Renal pelvis (tissue), 12 donors: ENCODE measurements at places on chromosomes 2 and 18.

- DNase-seq = no peak
These were observed 315.8 kb upstream of the NRP2 start for GRCh38 chr2:205366336-205367060.

DNA sequence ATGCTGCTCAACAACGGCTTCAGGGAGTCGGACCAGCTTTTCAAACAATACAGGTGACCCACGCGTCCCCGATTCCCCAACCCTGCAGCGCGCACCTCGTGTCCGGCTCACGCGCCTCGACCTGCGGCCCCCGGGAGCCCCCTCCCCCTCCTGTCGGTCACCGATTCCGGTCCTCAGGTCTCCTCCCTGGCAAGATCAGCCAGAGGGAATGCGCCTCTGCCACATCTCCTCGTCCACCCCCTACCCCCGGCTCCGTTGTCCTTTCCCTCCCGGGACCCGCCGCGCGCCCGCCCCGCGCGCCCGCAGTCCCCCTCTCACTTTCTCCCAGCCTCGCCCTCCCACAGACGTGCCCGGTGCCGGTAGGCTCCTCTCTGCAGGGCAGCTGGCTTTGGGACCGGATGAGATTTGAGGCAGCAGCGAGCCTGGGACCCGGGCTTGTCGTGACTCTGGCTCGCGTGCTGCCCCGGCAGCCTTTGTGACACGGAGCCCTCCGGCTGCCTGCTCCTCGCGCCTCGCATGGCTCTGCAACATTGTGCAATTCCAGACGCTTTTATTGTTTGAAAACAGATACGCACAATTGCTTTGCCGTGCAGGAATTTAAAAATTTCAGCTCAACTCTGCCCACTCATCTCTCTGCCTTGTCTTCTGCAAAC is 558 bp downstream of the TTC39C start:
- DNase-seq = peak; percentile 34

GRCh38 chr2:219650426-219651248 is 23.2 kb downstream of the SLC4A3 start:
- DNase-seq = no peak

- DNase-seq = no peak
These were observed 111.7 kb upstream of the KLHL14 start for GRCh38 chr18:32884543-32884942.

- DNase-seq = no peak
These were observed 113.4 kb downstream of the RTP5 start for GRCh38 chr2:241982706-241983570.

DNA sequence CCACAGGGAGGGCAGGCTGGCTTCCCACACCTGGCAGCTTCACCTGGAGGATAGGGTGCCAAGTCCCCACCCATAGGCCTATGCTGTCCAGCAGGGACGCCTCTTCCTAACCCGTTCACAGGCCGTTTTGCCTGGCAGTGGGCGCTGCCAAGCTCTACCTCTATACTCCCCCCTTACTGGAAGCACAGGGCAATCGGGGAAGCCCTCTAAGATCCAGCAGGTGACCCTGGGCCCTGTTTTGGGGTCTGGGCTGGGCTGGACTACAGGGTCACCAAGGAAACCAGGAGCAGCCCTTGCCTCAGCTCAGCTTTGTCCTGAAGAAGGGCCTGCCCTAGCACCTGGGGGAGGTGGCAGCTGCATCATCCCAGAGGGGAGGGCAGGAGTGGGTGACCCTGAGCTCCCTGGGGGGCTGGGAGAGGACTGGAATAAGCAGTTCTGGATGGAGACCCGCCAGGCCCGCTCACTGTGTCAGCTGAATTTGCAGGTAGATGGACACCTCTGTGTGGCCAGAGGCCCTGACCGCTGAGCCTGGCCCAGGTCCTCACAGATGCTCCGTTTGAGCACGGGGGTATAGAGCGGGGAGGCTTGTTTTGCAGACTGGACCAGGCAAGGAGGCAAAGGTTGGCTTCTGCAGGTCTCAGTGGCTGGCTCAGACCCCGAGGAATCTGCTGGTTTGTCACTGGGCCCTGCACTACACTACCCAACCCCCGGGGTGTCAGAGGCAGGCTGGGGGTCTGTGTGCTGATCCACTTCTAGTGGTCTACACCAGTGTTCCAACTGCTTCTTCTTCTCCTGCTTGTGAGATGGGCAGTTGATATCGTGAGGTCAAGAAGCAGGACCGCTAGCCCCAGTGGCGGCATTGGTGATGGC is 163.1 kb downstream of the ASB1 start:
- DNase-seq = no peak

DNA sequence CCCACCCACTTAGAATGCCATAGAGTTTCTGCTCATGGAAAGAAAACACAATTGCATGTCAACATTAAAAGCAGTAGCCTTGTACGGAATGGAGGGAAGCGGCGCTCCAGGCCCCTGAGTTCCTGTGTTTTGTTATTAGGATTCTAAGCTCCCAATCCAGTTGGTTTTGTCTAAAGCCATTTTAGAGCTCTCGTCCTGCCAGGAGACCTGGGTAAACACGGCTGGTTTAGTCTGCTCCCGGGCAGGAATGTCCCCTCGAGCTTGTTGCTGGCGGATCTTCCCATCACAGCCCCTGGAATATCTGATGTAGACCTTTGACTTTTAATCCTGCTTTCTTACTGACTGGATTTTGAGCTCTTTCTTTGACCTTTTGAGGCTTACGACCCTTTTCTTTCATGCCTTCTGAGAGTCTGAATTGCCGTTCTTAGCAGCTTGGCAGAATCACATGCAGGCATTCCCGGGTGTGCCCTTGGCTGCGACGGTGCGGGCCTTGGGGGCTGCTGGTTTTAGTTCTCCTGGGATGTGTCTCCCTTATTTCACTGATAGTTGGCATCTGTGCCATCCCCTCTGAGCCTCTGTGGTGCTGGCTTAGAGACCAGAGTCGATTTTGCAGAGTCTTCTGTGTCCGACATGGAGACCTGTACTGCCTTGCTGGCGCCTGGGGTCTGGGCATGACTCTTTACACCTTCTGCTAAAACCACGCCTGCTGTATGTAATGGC is 25.4 kb downstream of the GREB1 start:
- no peak for DNase-seq

DNA sequence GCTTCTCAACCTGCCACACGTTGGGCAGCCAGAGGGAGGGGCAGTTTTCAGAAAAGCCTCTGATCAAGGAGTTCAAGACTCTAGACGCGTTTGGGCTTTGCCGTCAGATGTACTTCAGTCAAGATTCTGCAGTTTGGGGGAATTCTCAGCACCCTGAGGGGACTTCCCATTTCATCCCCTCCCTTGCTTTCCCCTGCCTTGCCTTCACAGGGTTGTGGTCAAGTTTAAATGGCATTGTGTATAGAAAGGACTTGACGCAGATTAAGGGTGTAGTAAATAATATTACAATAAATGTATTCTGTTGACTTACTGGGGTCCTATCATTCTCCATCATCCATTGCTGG is 198.3 kb upstream of the NABP1 start:
- DNase-seq = no peak

GRCh38 chr2:67733517-67733916 is 329.3 kb downstream of the C1D start:
- no peak for DNase-seq

DNA sequence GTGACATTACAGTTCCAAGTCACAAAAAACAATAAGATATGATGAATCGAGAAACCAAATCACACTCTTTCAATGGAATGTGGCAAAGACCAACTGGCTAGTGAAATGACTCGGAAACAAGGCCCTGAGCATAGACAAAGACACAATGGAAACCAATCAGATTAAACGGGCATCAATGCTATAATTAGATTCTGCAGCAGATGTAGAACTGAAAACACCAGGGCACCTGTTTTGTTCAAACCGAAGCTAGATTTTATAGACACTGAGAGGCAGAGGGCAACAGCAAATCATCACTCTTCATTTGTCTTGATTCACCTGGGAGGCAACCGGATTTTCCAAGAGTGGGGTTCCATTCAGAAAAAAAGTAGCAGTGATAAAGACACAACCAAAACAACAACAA is 92.8 kb upstream of the BARD1 start:
- no peak for DNase-seq

GRCh38 chr2:120842456-120843439 is 107.1 kb downstream of the GLI2 start:
- DNase-seq = no peak

GRCh38 chr2:121521359-121521758 is 9.3 kb upstream of the RNU4ATAC start:
- DNase-seq = no peak

GRCh38 chr18:31863103-31863502 is 79.8 kb downstream of the TRAPPC8 start:
- DNase-seq = no peak

- no peak for DNase-seq
These were observed 79.9 kb downstream of the KCTD18 start for GRCh38 chr2:200430017-200430416.

GRCh38 chr2:60278906-60279305 is 274.5 kb downstream of the BCL11A start:
- no peak for DNase-seq

DNA sequence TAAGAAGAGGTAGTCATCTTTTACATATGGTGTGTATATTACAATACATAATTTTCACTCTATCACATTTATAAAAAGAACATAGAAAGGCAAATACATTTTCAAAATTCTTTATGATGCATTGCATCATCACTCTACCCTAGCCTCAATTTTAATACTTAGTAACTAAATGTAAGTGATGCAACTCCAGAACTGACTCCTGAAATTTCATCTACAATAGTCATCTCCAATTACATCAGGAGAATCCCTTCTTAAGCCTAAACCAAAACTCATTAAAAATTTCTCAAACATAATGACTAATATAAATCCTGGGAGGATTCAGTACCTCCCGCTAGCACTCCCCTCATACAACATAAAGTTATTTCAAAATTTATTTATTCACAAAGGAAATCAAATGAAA is 15.9 kb downstream of the TMX3 start:
- no peak for DNase-seq

DNA sequence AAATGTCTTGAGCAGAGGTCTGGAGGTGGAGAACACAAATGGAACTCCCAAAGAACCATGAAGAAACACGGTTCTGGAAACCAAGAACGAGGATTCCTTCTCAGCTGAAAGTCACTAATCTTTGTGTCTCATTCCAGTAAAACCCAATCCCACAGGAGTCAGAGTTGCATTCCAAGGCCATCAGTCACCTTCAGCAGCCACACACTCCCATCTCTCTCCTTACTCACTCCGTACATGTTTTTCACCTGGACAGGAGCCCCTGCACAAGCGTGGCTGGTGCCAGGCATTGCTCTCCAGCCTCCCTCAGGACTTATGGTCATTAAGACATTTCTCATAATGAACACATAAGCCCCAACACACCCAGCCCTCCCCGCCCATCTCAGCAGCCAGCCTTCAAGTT is 175.4 kb upstream of the SIX2 start:
- no peak for DNase-seq

DNA sequence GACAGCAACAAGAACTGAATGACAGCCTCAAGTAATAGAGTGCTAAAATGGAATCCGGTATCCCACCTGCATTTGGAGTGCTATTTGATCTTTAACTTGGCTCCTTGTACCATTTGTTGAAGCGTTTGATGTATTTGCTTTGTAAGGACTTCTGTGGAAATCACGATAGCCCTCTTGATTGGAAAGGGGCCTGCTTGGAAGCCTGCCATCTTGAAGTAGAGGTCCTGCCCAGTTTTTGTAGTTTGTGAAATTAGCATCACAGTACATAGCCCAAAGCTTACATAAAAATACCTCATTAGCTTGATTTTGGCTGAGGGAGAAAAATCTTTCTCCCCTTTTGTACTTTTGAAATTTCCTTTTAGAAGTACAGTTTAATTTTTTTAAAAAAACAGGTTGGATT is 2.7 kb downstream of the CDCA7 start:
- DNase-seq = no peak

DNA sequence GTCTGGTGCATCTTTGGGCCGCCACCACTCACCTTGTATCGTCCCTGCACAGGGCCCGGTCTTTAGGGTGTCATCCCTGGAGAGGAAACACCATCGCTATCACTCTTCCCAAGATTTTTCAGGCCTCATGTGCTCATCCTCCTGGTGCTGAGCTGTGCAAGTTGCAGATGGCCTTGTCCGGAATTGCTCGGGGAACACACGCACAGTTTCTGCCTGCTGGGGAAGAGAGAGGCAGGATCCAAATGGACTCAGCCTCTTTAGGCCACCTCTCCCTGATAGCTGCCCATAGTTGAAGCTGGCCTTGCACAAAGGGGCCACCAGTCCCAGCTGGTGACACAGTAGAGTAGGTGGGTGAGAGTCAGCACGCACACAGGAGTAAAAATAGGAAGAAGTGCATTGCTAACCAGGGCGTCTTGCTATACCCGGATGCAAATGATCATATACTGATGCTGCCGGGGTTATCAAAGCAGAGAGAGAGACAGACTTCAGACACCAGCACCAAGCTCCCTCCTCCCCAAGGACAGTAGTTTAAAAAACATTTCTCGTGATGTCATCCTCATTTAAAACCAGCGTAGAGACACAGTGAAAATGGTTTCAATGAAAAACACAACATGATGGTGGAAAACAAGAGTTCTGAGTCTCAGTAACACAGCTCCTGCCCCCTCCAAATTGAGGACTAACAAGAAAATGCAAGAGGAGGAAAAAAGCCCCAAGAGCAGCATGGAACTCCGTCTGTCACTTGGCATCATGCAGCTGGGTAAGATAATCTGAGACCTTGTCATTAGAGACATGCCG is 147.5 kb upstream of the NCK2 start:
- no peak for DNase-seq

- DNase-seq = peak; percentile 75
These were observed 162.7 kb upstream of the NT5C1B start for GRCh38 chr2:18752022-18752493.

- peak; percentile 26 for DNase-seq
These were observed 95.3 kb downstream of the EVA1A start for GRCh38 chr2:75465317-75465984.

GRCh38 chr18:24214913-24215312 is 76.1 kb downstream of the CABYR start:
- no peak for DNase-seq

DNA sequence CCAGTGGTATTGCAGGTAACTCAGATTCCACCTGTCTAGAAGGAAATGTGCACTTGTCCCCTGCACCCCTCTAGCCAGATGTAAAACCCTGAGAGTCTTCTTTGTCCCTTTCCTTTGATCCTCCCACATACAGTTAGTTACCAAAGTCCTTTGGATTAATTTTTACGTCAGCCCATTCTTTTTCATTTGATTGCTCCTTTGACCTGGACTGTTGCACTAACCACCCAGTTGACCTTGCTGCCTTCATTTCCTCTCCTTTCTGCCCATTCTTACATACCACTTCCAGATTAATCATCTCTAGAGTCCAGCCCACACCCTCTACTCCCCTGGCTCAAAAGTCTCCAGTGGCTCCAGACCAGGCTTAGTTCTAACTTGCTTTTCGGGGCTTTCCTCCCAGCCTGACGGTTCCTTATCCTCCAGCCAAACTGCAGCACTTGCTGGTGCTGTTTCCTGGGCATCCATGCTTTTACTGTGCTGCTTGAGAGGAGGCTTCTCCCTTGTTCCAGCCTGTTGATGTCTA is 99.3 kb downstream of the SPTBN1 start:
- no peak for DNase-seq

DNA sequence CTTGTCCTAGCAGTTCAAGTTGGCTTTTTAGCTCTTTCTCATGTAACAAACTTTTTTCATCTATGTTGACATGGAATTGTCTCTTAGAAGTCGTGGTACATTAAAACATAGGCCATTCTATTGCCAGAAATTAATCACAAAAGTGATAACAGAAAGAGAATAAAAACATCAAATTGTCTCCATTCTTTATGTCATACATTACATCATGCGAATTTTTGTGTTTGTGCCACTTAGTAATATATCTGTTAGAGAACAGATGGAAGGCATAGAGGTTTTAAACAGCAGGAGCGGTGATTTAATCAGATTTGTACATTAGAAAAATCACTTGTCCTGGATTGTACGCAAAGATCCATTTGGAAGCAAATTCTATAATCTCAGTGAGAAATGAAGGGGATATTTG is 136.5 kb upstream of the CDH20 start:
- no peak for DNase-seq

GRCh38 chr2:174827371-174828369 is 63.4 kb upstream of the CHRNA1 start:
- peak; percentile 51 for DNase-seq
